ENCODE measurements at places on chromosomes 6 and 20.

DNA sequence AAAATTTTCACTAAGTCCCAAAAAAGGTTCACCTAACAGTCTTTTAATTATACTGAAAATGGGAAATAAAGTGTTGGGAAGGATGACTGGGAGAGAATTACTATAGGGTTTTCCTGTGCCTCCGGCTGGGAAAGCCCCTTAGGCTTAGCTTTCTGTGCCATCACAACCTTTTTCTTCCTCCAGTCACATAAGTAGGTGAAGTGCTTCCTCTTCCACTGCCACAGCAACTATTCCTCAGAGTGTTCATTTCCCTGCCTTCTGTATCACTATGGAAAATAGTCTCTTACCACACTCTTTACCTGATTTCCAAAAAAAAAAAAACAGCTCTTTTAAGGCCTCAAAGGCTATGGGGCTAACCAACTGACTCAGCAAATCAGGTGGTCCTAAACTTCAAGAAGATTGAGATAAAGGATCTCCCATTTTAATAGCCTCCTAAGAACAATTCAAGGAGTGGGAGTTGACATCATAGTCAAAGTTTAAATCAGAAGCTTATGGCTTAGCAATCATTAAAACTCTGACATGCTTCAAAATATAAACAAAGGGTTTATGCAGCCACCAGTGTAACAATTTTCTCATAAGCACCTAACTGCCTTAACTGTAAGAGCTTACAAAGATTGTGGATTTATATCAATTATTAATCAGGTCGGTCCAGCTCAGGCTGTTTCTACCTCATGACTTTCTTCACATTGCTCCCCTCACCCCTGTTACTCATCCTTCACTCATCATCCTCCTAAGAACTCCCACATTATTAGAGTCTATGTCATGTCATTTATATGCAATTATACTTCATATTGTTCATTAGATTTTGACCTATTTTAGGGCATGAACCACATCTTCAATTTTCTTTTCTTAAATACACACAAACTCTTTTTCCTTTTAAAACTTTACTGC, 95.3 kb downstream of the RNGTT start:
- no peak for DNase-seq

- no peak for DNase-seq
Measured at GRCh38 chr6:75204959-75205775, 686 bp downstream of the COL12A1 start.

DNA sequence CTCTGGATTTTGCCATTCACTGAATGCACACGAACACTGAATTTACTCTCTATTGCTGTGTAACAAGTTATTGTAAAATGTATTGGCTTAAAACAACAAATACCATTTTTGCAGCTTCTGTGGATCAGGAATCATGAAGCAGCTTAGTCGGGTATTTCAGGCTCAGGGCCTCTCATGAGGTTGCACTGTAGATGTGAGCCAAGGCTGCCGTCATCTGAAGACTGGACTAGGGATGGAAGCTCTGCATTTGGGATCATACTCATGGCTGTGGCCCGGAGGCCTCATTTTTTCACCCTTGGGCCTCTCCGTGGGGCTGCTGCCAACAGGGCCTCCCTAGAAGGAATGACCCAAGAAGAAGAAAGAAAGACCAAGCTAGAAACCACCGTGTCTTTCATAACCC, 492.4 kb upstream of the CDH4 start:
- no peak for DNase-seq

GRCh38 chr6:131451321-131452144, 121.5 kb upstream of the ARG1 start:
- no peak for DNase-seq

- no peak for DNase-seq
Measured at GRCh38 chr6:162294029-162294428, 433.5 kb downstream of the PRKN start.

- no peak for DNase-seq
Measured at GRCh38 chr20:50199703-50200102, 9.1 kb downstream of the CEBPB start.
